Left colon (tissue), 2 donors: ENCODE measurements at places on chromosomes 1 and 21. TPM values are rescaled to one million over a fixed set of nuclear protein-coding genes. Genes with fewer than 3 reads are reported as not detected.

C1orf185 gene
- total RNA-seq: not detected

KRTAP7-1 gene
- total RNA-seq: not detected

OPRD1 gene
- 0.08 TPM for total RNA-seq

NLRP3 gene
- 0.61 TPM for total RNA-seq

KLHDC7A gene
- total RNA-seq: 0.95 TPM

DLGAP3 gene
- 0.28 TPM for total RNA-seq

ZBTB8A gene
- total RNA-seq: 6.7 TPM

FCAMR gene
- 1.0 TPM for total RNA-seq

SOD1 gene
- 339 TPM for total RNA-seq

MPZ gene
- 1.3 TPM for total RNA-seq

KCTD3 gene
- total RNA-seq: 46.4 TPM

TSTD1 gene
- 120 TPM for total RNA-seq

TMPRSS2 gene
- total RNA-seq: 471 TPM

CD1D gene
- 8.2 TPM for total RNA-seq

SERPINC1 gene
- not detected for total RNA-seq

ANKRD35 gene
- 0.53 TPM for total RNA-seq

KCNK1 gene
- 56.5 TPM for total RNA-seq

TCHH gene
- total RNA-seq: 0.06 TPM

HEATR1 gene
- total RNA-seq: 20.0 TPM

C1orf105 gene
- not detected for total RNA-seq

SHISAL2A gene
- 0.34 TPM for total RNA-seq

KCND3 gene
- 3.0 TPM for total RNA-seq

CCDC185 gene
- not detected for total RNA-seq

HMCN1 gene
- total RNA-seq: 3.9 TPM

PLCH2 gene
- total RNA-seq: 3.6 TPM

ITPKB gene
- 9.7 TPM for total RNA-seq

CLCNKB gene
- not detected for total RNA-seq

DIRAS3 gene
- 1.0 TPM for total RNA-seq

KRTAP21-2 gene
- total RNA-seq: not detected

PRKAA2 gene
- total RNA-seq: 3.5 TPM

KCNE2 gene
- total RNA-seq: not detected

SLC44A5 gene
- total RNA-seq: 6.7 TPM

EVA1B gene
- total RNA-seq: 2.9 TPM

DAB1 gene
- 2.2 TPM for total RNA-seq

ETV3L gene
- not detected for total RNA-seq

C1QTNF12 gene
- 40.0 TPM for total RNA-seq

GPATCH2 gene
- total RNA-seq: 12.4 TPM
